ENCODE measurements at places on chromosomes 4 and X.
A peak's percentile ranks its signal among the peaks of the same experiment; 100 is the strongest.

DNA sequence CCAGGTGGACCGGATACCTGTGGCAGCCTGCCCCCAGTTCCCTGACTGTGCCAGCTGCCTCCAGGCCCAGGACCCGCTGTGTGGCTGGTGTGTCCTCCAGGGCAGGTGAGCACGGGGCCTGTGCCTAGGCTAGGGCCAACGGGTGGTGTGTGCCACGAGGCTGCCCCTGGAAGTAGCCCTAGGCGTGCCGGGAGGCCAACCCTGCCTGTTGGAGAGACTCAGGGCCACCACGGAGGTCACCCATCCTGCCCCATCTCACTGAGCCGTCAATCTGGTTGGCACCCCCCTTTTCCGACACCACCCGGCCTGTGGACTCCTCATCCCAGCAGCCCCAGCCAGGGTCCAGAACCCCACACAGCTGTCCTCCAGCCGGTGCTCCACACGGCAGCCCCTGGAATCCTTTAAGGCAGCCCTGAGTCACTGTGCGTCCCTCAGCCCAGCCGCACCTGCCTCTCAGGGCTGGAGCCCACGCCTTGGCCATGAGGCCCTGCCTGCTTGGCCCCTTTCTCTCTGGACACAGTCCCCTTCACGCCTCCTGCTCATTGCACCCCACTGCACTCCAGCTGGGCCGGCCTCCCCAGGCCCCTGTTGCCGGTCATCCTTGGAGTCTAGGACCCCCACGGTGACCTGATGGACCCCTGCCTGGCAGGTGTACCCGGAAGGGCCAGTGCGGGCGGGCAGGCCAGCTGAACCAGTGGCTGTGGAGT lies 5.3 kb downstream of the PLXNB3 start:
- DNase-seq, result no peak

DNA sequence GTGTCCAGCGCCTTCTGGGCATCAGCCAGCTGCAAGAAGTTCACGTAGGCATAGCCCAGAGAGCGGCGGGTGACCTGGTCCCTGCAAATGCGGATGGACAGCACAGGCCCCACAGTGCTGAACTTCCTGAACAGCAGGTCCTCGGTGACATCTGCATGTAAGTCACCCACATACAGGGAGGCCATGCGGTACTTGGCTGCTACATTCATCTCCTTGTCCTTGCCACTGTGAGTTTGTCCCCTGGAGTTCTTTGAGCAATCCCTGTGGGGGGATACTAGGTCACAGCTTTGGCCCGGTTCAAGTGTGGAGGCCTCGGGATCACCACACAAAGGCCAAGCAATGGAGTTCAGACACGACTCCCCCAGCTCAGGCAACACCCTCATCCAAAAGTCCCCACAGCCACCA lies 776 bp downstream of the PABPC4L start:
- no peak for DNase-seq

DNA sequence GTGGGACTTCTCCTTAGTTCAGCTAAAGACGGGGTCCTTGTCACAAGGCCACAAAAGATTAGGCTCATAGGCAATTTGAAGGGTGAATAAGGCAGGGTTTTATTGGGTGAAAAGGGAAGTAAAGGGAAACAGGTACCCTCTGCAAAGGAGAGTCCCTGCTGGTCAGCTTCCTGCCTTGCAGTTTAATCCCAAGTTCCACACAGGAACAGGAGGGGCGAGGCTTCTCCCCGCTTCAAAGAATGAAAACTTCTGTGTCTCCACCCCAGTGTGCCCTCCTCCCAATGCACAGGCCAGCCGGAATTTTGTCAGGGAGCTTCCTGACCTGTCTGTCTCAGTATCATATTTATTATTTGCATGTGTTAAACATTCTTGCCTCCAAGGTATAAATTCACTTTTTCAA lies 37.1 kb downstream of the ITM2A start:
- no peak for DNase-seq

- no peak for DNase-seq
Observed at GRCh38 chrX:9853307-9853706, 67.1 kb downstream of the SHROOM2 start.

- no peak for DNase-seq
Observed at GRCh38 chrX:1012678-1013300, 199.7 kb downstream of the CRLF2 start.

DNA sequence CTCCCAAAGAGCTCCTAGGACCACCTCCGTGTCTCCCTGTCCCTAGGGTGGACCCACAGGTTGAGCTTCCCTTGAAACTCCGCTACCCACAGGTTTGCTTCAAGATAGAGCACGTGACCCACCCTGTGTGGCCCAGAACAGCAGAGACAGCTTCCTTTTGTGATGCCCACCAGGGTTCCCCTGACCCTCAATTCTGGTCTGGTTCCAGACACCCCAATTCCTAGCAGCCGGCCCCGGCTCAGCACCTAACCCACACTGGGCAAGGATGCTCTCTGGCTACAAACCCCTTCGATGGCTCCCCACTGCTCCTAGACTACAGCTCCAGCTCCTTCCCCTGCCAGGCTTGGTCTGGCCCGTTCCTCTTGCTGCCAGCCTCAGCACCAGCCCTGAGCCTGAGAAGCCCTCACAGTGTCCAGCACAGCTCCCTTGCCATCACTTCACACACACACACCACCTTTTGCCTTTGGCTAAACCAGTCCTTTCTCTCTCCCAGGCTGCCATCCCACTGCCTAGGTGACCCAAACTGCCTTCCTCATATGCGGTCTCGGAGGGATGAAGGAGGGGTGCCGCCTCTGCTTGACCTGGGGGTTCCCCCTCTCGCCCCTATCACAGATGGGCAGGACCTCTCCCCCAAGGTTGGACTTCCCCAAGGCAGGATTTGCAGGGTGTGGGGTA lies 6.2 kb downstream of the PNCK start:
- DNase-seq, result no peak

DNA sequence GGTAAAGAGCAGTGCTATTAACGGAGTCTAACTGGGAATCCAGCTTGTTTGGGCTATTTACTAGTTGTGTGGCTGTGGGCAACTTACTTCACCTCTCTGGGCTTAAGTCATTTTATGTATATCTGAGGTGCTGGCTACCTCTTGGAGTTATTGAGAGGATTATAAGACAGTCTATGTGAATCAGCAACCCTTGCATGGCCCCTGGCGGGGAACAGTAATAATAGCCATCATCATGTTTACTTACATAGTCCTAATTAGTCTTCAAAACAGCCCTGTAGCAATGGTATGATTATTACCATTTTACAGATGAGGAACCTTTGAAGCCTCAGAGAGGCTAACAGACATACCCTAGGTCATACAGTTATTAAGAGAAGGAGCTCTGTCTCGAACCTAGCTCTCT lies 1.5 kb downstream of the HPRT1 start:
- DNase-seq, result no peak

DNA sequence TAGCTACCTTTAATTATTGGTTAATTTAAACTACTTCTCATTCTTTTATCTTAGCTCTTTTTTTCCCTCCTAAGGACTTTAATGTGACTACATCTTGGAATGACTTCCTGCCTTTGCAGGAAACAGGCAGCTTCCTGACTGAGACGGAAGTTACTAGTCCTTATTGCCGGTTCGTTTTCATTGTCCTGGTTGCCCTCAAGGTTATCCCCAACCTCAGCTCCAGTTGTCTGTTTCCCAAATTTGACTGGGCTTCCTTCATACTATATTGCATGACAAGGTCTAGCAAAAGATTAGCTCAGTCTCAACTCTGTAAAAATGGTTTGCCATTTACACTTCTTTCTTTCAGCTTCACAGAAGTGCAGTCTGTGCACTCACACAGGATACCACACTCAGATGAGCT lies 109.9 kb upstream of the DDX53 start:
- DNase-seq, result no peak

GRCh38 chr4:112766422-112766821 lies 129.5 kb downstream of the LARP7 start:
- no peak for DNase-seq

GRCh38 chrX:133444952-133445831 lies 29.9 kb upstream of the GPC4 start:
- no peak for DNase-seq

GRCh38 chr4:83974111-83974780 lies 438.3 kb downstream of the GPAT3 start:
- DNase-seq, result no peak

- DNase-seq, result no peak
Observed at GRCh38 chr4:88217169-88217568, 58.7 kb upstream of the ABCG2 start.

- no peak for DNase-seq
Observed at GRCh38 chr4:47669946-47670345, 167.9 kb downstream of the CORIN start.

DNA sequence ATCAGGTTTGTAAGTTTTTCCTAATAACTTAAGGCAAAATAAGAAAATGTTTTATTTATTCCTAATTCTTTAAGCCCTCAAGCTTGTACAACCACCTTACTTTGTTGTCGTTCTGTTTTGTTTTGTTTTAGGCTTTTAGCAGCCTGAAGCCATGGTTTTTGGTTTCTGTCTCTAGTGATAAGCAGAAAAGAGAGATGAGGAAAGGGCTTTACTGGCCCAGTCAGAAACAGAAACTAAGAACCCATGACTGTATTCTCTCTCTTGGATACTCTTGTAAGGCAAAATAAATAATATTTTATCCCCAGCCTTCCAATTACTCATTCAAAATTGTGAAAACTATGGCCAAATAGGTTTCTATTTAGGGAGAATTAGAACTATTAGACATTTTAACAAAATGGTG lies 29.4 kb downstream of the TBC1D19 start:
- DNase-seq, result no peak

DNA sequence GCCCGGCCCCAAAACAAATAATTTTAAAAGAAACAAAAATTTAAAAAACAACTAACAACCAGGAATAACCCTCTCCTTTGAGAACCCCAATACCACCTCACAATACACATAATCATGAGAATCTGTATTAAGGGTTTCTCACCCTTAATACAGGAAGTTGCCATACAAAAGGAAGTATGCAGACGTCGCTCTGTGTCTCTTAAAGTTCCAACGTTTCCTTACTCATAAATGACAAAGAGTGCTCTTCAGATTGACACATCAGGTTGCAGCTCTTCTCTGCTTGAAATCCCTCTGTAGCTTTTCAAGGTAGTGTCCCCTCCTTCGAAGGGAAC lies 73.9 kb upstream of the IRF2 start:
- no peak for DNase-seq

GRCh38 chr4:8368998-8369397 lies 71.5 kb downstream of the ACOX3 start:
- no peak for DNase-seq

DNA sequence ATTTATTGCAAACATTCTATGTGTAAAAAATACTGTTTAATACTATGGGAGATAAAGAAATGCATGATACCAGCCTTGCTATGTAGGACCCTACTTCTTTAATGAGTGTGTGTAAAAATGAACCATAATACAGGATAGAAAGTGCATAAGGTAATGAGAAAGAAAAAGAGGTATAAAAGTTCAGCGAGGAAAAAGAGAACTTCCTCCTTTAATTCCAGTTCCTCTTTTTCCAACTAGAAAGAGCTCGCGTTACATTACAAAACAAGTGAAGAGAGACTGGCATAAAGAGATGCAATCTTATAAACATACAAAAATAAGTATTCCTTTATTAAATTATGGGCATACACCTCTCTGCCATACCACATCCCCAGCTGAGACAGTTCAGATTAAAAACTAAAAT lies 77.4 kb downstream of the ANKRD17 start:
- DNase-seq, result no peak

GRCh38 chr4:75142850-75143249 lies 209.9 kb downstream of the PARM1 start:
- DNase-seq, result no peak

- no peak for DNase-seq
Observed at GRCh38 chr4:152462695-152463094, 73.2 kb downstream of the FBXW7 start.

GRCh38 chr4:154422152-154422551 lies 69.4 kb downstream of the DCHS2 start:
- DNase-seq, result no peak

DNA sequence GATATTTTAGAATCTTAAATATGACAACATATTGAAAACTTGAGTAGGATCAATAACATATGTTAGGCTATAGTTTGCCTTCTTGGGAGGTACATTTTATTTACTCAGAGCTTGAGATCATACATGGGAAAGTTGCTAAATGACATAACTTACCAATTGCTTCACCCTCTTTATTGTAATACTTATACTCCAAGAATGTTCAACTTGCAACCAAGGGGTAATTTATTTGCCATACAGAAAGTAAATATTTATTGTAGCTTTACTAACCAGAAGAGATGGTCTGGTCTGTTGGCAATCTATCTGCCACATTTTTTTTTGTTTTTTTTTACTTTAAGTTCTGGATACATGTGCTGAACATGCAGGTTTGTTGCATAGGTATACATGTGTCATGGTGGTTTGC lies 426.6 kb downstream of the ARHGAP24 start:
- DNase-seq, result no peak

DNA sequence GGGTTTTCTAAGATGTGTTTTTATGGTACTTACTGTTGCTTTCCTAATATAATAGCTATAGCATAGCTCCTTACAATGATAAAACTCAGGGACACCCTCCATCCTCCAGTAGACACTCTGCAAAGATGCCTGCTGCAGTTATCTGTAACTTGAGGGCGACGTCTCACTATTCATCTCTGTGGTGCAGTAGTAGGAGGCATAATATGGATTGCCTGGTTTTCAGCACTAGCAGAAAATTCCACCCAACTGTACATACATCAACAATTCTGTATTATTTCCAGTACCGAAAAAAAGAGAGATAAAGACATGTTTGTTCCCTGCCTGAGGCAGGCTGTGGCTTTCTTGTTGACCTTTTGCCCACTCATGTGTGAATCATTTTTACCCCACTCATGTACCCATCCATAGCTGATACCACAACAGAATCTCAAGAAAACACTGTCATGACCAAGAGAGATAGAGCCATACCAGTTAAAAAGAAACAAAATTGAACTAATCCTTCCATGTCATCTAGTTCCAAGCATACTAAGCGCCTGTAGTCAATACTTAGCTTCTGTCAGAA lies 220.1 kb downstream of the RAB28 start:
- DNase-seq, result no peak

DNA sequence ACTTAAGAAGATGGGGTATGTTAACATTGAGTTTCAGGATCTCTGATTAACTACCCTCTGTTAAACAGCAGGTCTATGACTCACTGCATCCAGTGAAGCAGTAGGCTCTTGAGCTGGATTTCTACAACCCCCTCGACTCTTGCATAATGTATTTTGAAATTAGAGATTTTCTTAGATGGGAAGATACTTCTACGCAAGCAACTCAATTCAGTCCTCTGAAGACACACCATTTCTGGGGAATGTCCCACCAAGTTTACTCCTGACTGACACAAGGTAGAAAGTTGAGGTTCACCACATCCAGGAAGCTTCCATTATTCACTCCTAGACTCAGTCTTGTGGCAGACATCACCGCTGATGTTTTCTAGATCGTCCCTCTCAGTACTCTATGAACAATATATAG lies 12.9 kb downstream of the PALLD start:
- peak; percentile 70 for DNase-seq

- no peak for DNase-seq
Observed at GRCh38 chr4:166400270-166400894, 527.3 kb downstream of the TLL1 start.

Data from T-helper 1 cell (primary cell).